Endothelial cell of umbilical vein (primary cell): ENCODE measurements at places on chromosomes 3 and 15. TPM values are rescaled to one million over a fixed set of nuclear protein-coding genes. Genes with fewer than 3 reads are reported as not detected.

GRCh38 chr3:101038880-101039279, 45.7 kb upstream of the ABI3BP start:
- no peak overlapping the region for H3K27ac ChIP-seq
- H3K36me3 ChIP-seq, result no peaks in the 10 kb centered on the region
- peaks cover 18% of the 10 kb centered on the region for H3K4me1 ChIP-seq
- no peak for DNase-seq
- H3K27me3 ChIP-seq, result no peaks in the 10 kb centered on the region

DNA sequence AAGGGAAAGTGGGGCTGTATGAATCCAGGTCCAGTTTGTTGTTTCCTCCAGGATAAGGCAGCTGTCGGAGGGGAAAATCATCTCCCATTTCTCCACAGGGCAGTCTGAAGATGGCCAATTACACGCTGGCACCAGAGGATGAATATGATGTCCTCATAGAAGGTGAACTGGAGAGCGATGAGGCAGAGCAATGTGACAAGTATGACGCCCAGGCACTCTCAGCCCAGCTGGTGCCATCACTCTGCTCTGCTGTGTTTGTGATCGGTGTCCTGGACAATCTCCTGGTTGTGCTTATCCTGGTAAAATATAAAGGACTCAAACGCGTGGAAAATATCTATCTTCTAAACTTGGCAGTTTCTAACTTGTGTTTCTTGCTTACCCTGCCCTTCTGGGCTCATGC, 911 bp downstream of the CCRL2 start:
- peaks cover 50% of the 10 kb centered on the region for H3K4me1 ChIP-seq
- H3K27ac ChIP-seq, result peak overlapping the region; percentile 63
- no peaks in the 10 kb centered on the region for H3K36me3 ChIP-seq

Gene FSD2
- polyA plus RNA-seq, result not detected in 2 replicates

- no peak overlapping the region for H3K4me3 ChIP-seq
- no peaks in the 10 kb centered on the region for H3K36me3 ChIP-seq
- H3K27ac ChIP-seq, result no peak overlapping the region
- DNase-seq, result peak; percentile 65
- peaks cover 31% of the 10 kb centered on the region for H3K4me1 ChIP-seq
- no peaks in the 10 kb centered on the region for H3K27me3 ChIP-seq
Observed at GRCh38 chr15:89171136-89172072, 50.0 kb downstream of the RLBP1 start.

GRCh38 chr15:65558336-65558735, 28.1 kb downstream of the HACD3 start:
- DNase-seq, result no peak
- H3K27ac ChIP-seq, result no peak overlapping the region
- H3K36me3 ChIP-seq, result peaks cover 24% of the 10 kb centered on the region
- no peaks in the 10 kb centered on the region for H3K27me3 ChIP-seq
- H3K4me3 ChIP-seq, result no peak overlapping the region

Gene PLA1A
- 0.07 and 0.14 TPM in 2 replicates for polyA plus RNA-seq

DNA sequence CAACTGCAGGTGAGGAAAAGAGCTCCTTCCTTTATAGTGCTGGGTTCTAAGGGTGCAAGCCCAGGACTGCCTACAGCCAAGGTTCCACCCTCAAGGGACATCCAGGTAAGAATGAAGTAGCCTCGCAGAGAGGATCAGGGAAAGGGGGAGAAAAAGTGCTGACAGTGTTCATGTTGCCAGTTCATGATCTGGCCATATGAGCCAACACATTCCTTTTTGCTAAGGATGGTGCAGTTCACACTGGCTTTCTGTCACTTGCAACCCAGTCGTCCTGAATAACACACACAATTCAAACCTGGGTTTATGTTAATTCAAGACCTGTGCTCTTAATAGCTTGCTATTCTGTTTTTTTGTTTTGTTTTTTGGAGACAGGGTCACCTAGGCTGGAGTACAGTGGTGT, 9.0 kb downstream of the CLN6 start:
- DNase-seq, result no peak
- no peaks in the 10 kb centered on the region for H3K4me1 ChIP-seq
- H3K36me3 ChIP-seq, result no peaks in the 10 kb centered on the region
- no peaks in the 10 kb centered on the region for H3K27me3 ChIP-seq
- H3K27ac ChIP-seq, result no peak overlapping the region
- H3K4me3 ChIP-seq, result no peak overlapping the region

DNA sequence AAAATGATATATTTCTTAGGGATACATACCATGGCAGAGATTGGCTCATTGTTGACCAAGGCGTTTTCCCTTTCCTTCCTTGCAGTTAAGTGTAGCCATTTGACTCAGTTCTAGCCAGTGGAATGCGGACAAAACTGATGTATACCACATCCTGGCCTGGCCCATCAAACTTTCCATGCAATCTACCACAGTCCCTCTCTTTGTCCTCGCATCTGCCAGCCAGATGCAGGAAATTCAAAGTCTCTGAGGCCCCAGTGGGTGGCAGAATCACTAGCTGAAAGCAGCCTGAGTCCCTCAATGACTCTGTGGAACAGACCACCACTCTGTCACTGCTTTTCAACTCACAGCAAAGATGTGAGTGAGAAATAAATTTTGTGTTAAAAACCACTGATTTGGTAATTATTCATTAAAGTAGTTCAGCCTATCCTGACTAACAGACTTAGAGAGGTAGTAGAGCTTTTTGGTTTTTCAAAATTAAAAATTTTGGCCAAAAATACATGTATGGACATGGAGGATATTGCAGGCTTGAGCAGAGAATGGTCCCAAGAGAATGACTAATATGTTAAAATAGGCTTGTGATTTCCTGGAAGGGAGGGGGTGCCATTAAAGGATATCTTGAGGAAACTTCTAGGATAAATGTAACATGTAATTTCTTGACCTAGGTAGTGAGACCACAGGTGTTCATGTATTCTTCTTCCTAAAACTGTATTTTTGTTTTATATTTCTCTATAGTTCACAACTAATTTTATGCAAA, 10.9 kb downstream of the LRRFIP2 start:
- peaks cover 2% of the 10 kb centered on the region for H3K36me3 ChIP-seq
- peaks cover 13% of the 10 kb centered on the region for H3K4me1 ChIP-seq
- peak; percentile 61 for DNase-seq
- H3K27ac ChIP-seq, result peak overlapping the region; percentile 30

Gene SLC30A4
- 2.4 and 2.7 TPM in 2 replicates for polyA plus RNA-seq

Gene TEX9
- 0.30 and 0.33 TPM in 2 replicates for polyA plus RNA-seq

- H3K27me3 ChIP-seq, result no peaks in the 10 kb centered on the region
- H3K27ac ChIP-seq, result no peak overlapping the region
- DNase-seq, result no peak
- H3K4me1 ChIP-seq, result no peaks in the 10 kb centered on the region
- no peak overlapping the region for H3K4me3 ChIP-seq
Observed at GRCh38 chr3:39848365-39848764, 39.0 kb downstream of the MYRIP start.

DNA sequence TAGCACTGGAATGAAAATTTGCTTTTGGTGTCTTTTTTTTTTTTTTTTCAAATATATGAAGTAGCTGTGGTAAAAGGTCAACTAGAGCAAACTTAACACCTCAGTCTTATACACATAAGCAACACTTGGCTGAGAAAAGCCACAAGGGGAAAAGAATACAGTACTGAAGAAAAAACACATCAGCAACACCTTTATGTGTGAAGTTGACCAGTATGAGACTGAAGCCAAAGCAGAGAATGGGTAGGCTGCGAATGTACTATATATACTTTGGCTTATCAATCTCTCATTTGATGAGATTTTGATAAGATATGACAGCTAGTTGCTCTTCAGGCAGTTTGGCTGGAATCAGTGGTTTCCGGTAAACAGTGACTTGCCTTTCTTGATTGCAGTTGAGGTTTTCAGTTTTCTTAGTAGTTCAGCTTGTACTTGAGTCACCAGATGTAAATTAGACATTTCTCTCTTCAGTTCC, 22.0 kb upstream of the ZCWPW2 start:
- no peak for DNase-seq
- H3K4me1 ChIP-seq, result no peaks in the 10 kb centered on the region
- no peaks in the 10 kb centered on the region for H3K27me3 ChIP-seq
- H3K27ac ChIP-seq, result no peak overlapping the region

GRCh38 chr3:50661321-50661837, 13.3 kb upstream of the DOCK3 start:
- no peaks in the 10 kb centered on the region for H3K36me3 ChIP-seq
- no peak overlapping the region for H3K27ac ChIP-seq
- H3K4me3 ChIP-seq, result no peak overlapping the region
- H3K4me1 ChIP-seq, result no peaks in the 10 kb centered on the region
- H3K27me3 ChIP-seq, result no peaks in the 10 kb centered on the region

Gene GPR15
- not detected in 2 replicates for polyA plus RNA-seq

GRCh38 chr3:184377882-184378445, at the start of gene THPO:
Gene THPO (minus strand): TSS chr3:184378207. CDS start chr3:184376259, 1,948 bp downstream.
- no peak for DNase-seq
- no peak within 1 kb of the TSS for H3K4me3 ChIP-seq
- no peaks in the 10 kb centered on the region for H3K36me3 ChIP-seq
- H3K27ac ChIP-seq, result no peak within 1 kb of the TSS

DNA sequence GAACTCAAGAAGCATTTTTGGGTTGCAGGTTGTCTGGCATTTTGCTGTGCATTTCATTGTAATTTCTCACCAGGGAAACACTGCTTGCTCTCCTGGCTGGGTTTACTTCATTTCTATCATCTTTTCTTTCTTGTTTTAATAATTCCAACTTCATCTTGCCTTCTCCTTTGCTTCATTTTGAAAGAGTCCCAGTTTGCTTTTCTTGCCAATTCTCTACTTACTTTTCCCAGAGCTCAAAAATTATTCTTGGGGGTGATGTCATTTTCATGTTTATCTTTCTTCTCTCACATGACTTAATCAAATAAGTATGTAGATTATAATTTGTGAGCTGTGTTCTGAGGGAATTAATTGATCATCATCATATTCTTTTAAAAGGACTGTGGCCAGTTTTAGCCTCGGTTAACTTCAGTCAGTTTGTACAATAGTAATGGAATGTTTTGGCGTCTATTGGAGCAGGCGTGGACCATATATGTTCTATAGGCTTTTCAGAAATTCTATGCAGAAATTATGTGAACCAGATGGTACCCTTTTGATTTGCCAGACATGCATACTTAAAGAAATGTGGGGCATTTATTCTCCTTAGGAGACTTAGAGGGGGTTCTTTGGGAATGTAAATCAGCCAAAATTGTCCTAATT, 30.1 kb downstream of the SH3GL3 start:
- H3K4me1 ChIP-seq, result no peaks in the 10 kb centered on the region
- no peak for DNase-seq
- H3K27me3 ChIP-seq, result no peaks in the 10 kb centered on the region
- H3K4me3 ChIP-seq, result no peak overlapping the region

Gene NBEAL2
- polyA plus RNA-seq, result 48.0 and 51.9 TPM in 2 replicates

- H3K27me3 ChIP-seq, result peaks cover 1% of the 10 kb centered on the region
- H3K4me3 ChIP-seq, result no peak overlapping the region
- peaks cover 18% of the 10 kb centered on the region for H3K4me1 ChIP-seq
- DNase-seq, result no peak
Observed at GRCh38 chr15:58329781-58330671, 101.8 kb upstream of the LIPC start.

DNA sequence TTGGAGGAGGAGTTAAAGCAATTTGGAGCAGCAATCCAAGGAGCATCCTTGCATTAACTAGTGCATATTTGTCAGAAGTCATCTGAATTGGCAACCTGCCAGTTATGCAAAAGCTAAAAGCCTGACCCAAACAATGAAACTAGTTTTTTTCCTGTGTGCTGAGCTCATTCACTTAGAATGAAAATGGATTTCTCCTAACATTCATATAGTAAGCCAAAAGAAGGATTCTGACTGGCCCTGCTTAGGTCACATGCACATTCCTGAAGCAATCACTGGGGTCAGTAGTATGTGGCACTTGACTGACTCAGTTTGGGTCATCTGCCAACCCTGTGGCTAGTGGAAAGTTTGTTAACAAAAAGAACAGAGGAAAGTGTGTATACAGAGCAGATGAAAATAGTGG, 30.5 kb downstream of the OXSM start:
- no peak overlapping the region for H3K4me3 ChIP-seq
- no peak overlapping the region for H3K27ac ChIP-seq
- H3K4me1 ChIP-seq, result peaks cover 3% of the 10 kb centered on the region
- DNase-seq, result peak; percentile 70

DNA sequence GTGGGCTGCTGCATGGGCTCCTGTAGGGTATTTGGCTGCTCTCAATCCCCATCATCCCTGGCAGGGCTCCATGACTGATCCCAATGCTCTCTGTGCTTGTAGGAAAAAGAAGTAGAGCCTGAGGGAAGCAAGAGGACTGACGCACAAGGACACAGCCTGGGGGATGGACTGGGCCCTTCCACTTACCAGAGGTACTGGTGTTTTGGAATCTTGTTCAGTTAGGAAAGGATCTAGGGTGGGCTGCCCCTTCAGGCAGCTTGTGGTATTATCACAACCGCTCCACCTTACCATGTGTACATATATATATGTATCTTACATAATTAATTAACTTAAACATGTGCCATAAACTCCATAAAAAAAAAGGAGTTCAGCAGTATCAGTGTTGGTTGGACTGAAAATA, 1.3 kb downstream of the SLC28A2 start:
- no peak overlapping the region for H3K4me3 ChIP-seq
- no peaks in the 10 kb centered on the region for H3K4me1 ChIP-seq
- H3K27me3 ChIP-seq, result no peaks in the 10 kb centered on the region
- no peaks in the 10 kb centered on the region for H3K36me3 ChIP-seq
